NCI-H1930 (cell line): ENCODE measurements at places on chromosomes 11 and 22.

- DNase-seq, result peak; percentile 12
Observed at GRCh38 chr11:44632466-44633123, 67.1 kb downstream of the CD82 start.

DNA sequence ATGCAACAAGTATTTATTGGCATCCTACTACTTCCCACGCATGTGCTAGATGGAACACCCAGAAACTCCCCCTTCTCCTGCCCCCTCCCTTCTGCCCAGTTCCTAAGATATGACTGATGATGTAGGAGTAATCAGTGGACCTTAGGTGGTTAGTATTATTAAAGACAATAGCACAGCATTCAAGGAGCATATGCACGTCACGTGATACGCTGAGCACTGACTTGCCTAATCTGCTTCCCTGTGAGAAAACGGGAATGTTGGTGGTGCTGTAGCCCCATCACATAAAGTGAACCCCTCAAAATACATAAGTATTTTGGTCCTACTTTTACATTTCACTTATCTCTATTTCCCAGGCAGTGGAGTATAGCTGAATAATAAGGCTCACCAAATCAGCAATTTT lies 12.4 kb downstream of the DRD2 start:
- DNase-seq, result no peak

- no peak for DNase-seq
Observed at GRCh38 chr11:47857892-47858543, 9.9 kb upstream of the NUP160 start.

GRCh38 chr11:62398011-62398994 lies 20.5 kb upstream of the SCGB1A1 start:
- no peak for DNase-seq

GRCh38 chr11:34564406-34564805 lies 50.8 kb upstream of the ELF5 start:
- DNase-seq, result no peak
